ENCODE measurements at places on chromosomes 3 and 15.

GRCh38 chr3:15592968-15593367 is 8.4 kb downstream of the HACL1 start:
- no peak for DNase-seq

- DNase-seq = no peak
Observed at GRCh38 chr3:196970547-196971093, 2.0 kb upstream of the PIGZ start.

- DNase-seq = no peak
Observed at GRCh38 chr15:55499151-55499550, 8.9 kb downstream of the DNAAF4 start.

DNA sequence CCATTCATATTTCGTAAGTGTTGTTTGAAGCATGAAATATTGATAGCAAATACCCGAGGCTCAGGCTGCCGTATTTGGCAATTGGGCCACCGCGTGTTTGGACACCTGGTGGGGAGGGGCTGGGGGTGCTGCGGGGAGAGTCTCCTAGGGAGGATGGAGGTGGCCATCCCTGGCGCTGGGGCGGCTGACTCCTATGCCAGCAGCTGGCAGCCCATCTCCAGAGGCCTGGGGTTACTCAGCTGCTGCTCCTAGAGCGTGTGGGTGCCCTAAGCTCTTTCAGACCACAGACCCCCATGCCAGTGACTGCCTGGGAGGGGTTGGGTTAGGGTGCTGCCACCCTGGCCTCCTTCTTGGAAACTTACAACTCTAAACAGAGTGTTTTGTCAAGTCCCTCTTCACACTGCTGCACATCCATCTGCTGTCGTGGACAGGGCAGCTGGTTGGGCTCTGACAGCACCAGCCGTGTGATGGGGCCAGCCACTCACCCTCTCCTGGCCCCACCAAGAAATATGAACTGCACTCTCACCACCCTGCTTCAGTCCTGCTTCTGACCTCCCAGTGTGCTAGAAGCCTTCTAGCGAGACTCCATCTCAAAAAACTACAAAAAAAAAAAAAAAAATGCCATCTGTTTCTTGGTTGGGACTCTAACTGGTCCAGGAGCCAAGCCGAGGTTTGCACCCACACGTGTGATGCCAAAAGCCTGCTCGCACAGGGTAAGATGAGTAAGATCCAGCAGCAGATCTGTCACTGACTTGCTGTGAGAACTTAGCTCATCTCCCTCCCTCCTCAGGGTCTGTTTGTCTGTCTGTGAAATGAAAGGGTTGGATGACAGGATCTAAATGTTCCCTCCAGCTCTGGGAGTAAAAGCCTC is 156.2 kb downstream of the MEGF11 start:
- DNase-seq = no peak

GRCh38 chr15:100060276-100060926 is 281.4 kb downstream of the ADAMTS17 start:
- no peak for DNase-seq

- no peak for DNase-seq
Observed at GRCh38 chr15:41122849-41123248, 6.8 kb upstream of the INO80 start.

GRCh38 chr3:111051354-111051753 is 20.3 kb upstream of the NECTIN3 start:
- DNase-seq = no peak

DNA sequence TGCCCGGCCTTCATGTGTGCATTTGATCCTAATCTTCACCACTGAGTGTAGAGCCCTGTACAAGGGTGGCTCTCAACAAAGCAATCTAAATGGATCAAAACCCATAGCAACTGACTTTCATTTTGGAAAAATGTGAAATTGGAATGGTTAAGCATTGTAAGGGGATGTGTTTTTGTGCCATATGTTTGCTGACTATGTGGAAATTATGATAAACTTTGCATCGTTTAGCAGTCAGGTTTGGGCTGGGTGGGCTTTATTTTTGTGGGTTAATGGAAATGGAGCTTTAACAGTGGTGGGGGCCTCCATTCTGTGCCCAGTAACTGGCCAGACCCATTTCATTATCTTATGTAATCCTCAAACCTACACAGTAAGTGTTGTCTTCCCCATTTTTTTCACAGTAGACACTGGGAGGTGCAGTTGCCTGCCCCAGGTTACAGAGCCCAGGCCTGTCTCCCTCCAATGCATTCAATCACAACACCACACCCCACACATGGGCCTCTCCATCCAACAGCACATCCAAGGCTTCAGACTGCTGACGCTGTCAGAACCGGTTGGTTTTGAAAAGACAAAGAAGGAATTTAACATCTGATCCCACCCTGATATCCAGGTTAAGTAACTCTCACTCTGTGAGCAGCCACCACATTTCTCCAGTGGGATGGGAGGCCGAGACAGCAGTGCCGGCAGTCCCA is 136.3 kb upstream of the ABHD17C start:
- DNase-seq = no peak

DNA sequence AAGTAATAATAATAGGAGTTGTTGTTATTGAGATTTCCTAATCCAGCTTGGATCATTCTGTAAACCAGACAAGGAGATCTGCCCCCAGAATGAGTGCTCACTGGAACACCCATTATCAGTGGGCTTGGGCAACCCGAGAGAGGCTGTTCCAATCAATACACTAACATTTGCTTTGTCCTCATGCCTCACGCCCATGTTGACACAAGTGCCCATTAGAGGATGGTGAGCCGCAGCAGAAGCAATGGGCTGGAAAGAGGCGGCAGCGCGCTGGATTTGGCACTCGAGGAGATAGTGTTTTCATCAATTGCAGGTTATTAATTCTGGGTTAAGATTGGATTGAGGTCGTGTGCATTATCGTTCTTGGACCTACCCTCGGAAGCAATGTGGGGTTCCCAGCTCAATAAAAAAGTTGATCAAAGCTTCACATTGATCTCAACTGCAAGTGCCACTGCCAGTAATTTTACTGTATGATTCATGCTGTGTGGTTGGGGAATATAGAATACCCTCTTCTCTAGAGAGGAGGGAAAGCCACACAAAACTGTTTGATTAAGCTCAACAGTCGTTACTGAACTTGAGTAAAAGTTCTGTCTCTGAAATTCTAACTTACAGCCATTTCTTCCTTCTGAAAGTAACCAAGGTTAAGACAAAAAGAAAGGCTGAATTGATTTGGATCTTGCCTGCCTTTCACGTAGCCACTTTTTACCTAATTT is 15.7 kb downstream of the LYZL4 start:
- no peak for DNase-seq

GRCh38 chr15:46322753-46323152 is 687.9 kb downstream of the SQOR start:
- no peak for DNase-seq

GRCh38 chr3:142366434-142366833 is 81.4 kb downstream of the XRN1 start:
- DNase-seq = no peak

DNA sequence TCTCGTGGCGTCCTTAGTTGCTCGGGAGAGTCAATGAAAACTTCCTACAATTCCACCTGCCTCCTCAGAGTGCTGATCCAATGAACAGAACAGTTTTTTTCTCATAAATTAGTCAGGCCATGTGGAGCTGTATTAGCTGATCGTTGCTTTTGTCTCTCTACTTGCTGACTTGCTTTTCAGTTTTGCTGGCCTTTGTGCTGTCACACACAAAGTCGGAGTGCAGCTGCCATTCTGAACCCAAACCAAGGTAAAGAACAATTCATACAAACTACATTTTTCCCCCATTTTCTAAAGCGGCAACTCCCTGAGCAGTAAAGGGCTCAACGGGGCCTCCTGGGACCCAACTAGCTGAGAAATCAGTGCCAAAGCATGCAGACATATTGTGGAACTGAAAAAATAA is 43.1 kb downstream of the MEIS2 start:
- no peak for DNase-seq

- no peak for DNase-seq
Observed at GRCh38 chr3:192121923-192122322, 605.4 kb downstream of the FGF12 start.

GRCh38 chr3:192636517-192637444 is 90.6 kb downstream of the FGF12 start:
- no peak for DNase-seq

- no peak for DNase-seq
Observed at GRCh38 chr3:123618768-123619484, 34.1 kb upstream of the HACD2 start.

DNA sequence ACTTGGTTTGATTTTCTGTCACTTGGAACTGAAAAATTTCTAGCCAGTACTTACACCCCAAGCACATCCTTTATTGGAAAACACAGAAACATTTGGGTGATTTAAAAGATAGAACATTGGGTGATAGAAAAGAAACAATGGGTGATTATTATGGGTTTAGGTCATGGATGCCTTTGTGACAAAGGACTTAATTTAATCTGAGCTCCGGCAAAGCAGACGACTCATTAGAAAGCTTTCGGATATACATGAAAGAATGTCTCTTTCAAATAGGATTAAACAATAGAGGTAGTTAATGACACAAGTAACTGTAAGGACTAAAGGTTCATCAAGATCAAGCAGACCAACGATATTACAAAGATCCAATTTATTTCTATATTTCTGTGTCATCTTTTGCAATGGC is 37.3 kb upstream of the CNTN4 start:
- DNase-seq = no peak

- DNase-seq = no peak
Observed at GRCh38 chr3:51434110-51434509, 43.0 kb downstream of the RBM15B start.

- no peak for DNase-seq
Observed at GRCh38 chr3:11186318-11186692, 32.0 kb downstream of the HRH1 start.

Measured in activated CD8-positive, alpha-beta memory T cell treated with anti-CD3 and anti-CD28 coated beads for 4 hours (primary cell).